ENCODE measurements at places on chromosomes 6 and 20.

- peak; percentile 63 for DNase-seq
Measured at GRCh38 chr6:116010790-116011401, 49.8 kb downstream of the FRK start.

DNA sequence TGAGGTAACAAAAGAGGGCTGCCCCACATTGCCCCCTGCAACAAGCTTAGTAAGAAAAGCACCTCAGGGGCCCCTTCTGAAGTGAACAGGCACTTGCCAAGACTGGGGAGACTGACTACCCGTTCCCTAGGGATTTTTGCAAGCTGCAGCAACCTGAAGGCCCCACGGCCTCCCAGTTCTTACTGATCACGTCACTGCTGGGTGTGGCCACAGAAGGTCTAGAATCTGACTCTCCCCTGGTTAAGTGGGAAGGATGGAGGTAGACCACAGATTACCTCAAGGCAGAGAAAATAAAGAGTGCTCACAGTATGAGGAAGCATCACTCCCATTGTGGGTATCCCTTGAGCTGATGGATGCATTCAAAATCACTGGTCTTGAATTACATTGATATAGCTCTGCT, 201.5 kb upstream of the KCNQ5 start:
- DNase-seq = no peak

- DNase-seq = no peak
Measured at GRCh38 chr6:56647172-56647762, 4.6 kb upstream of the DST start.

- no peak for DNase-seq
Measured at GRCh38 chr6:148565930-148566663, 180.7 kb upstream of the UST start.

DNA sequence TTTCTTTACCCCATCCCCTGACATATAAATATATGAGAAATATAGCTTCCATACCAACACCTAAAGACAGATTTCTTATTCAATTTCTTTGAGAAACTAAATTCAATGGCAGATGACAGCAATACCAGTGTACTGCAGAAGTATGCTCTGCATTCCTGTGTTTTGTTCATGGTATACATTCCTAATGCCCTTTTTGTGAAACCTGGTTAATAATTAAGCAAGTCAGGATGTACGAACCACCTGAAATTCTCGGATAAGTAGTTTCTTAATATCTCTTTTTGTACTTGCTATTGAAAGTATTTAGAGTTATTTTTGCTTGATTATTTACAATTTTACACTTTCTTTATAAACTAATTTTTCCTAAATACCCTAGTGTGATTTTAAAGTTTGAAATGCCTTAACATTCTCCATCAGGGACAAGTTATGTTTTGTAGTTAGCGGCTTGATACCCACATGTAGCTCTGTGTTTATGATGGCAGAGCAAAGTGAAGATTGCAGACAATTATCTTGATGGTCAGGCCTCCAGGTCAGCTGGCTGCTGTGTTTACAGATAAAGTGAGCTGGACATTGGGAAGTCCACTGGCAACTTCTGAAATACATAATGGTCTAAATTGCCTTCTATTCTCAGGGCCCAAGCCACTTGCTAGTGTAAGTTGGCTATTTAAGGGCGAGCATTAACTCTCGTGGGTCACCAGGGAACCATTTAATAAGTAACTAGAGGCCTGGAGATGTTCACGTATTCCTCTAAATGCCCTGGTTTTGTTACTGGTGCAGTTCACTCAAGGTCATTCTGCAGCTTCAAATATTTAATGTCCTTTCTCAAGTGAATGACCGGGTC, 58.2 kb downstream of the PLCB1 start:
- no peak for DNase-seq

DNA sequence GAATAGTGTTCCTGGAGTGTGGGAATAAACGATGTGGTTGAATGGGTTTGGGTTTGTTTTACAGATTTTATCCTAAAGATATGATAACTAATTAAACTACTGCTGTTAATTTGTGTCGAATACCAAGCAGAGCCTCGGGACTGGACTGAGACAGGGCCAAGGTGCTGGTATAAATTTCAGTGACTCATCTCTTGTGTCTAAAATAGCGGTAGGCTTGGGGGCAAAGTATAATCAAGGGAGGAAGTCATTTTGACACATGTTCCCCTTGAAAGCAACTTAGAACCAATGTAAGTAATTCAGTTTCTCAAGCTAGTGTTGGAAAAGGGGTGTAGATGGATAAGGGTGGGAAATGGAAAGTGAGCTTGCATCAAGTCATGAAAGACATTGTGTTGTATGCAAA, 108.4 kb downstream of the PLCB4 start:
- DNase-seq = no peak

DNA sequence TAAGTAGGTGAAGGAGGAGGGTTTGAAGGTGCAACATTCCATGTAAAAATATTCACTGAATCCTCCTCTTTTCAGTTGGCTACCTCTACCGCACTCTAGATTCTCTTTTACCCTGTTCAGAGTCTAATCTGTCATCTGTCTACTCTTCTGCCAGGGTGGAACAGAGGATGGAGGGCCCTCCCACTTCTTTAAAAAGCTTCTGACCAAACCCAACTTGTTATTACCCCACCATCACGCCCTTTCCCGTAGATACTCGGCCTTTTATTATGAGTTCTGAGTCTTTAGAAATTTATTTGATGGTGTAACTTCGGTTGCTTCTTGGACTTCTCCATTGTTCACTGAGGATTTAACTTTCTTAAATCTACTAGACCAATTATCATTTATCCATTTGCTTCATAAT, 11.7 kb downstream of the STX11 start:
- no peak for DNase-seq

DNA sequence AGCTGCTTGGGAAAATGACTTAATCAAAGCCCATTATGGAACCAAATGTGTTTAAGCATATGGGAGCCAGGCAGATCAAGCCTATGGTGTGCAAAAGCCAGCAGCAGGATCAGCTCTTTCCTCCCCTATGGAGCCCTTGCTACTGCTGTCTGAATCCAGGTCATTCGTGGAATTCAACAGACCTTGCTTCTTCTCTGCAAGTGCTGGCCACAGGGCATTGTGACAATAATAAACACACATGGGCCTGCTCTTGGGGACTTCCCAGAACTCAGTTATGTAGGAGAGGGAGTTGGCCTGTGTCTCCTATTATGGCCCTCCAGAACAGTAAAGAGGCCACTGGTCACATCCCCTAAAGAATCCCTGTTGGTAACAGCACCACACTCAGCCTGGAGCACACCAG, 18.6 kb downstream of the GFOD1 start:
- no peak for DNase-seq

GRCh38 chr6:44263354-44264100, 1.8 kb downstream of the NFKBIE start:
- DNase-seq = no peak

GRCh38 chr6:114304304-114304887, 38.4 kb downstream of the HS3ST5 start:
- DNase-seq = no peak

DNA sequence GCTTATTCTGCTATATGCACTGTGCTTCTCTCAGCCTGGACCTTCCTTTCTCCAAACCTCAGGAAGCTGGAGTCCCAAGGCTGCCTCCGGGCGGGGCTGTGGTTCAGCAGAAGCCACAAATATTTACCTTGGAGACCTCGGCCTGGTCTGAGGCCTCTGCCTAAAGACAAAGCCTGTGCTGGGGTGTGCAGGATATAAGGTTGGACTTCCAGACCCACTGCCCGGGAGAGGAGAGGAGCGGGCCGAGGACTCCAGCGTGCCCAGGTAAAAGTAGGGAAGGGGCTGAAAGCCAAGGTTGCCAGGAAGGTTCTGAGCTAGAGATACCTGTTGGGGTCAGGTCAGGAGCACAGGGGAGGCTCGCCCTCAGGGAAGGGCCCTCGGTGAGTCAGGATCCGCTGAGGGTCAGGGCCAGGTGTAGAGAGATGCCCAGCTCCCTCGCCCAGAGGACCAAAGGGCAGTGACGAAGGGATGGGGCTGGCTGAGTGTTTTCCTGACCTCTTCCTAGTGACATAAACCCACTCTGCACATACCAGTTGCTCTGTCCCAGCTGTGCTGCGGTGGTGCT, at the start of gene BPIFB1:
BPIFB1 (plus strand) TSS at position 224 of the 565 bp plus-strand sequence. CDS start 2,860 bp downstream, outside the sequence.
- DNase-seq = no peak

- DNase-seq = no peak
Measured at GRCh38 chr20:56711018-56711417, 81.9 kb downstream of the TFAP2C start.

DNA sequence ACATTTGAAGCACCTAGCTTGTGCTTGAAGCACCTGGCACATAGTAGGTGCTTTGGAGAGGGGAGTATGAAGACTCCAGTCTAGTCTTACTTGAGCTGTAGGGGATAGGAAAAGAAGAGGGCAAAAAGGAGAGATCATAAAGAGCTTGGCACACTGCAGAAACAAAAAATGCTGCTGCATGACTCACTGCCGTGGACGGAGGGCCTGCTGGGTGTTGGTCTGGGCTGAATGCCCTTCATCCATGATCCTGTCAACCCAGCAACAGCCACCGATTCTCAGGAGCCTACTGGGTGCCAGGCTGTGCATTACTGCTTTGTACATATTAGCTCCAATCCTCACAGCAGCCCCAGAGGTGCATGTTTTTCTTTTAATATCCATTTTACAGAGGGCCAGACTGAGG, 6.0 kb downstream of the PDYN start:
- no peak for DNase-seq

GRCh38 chr6:154751011-154751800, 18.0 kb downstream of the SCAF8 start:
- DNase-seq = peak; percentile 42

DNA sequence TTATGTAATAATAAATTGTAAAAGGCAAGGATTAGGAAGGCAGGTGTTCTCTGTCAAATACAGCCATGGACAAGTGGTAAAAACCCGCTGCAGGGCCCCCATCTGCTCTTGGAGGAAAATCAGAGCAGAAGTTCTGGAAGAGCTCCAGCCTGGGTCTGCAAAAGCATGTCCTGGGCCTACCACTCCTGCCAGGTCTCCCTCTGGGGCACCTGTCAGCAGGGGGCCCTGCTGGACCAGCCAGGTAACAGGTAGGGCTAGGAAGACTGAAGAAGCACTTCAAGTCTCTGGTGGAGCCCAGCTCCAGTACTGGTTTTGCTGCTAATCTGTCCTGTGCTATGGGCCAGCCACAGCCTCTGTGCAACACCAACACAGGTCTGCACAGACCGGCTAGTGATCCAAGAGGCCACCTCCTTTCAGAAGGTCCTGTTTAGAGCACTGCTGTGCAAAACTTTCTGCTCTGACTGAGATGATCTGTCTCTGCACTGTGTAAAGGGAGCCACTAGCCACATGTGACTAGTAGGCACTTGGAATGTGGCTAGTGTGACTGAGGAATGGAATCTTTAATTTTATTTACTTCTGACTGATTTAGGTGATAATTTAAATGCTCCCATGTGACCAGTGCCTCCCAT, 30.2 kb downstream of the RRBP1 start:
- no peak for DNase-seq

- DNase-seq = no peak
Measured at GRCh38 chr6:149448821-149449453, 35.9 kb downstream of the ZC3H12D start.

DNA sequence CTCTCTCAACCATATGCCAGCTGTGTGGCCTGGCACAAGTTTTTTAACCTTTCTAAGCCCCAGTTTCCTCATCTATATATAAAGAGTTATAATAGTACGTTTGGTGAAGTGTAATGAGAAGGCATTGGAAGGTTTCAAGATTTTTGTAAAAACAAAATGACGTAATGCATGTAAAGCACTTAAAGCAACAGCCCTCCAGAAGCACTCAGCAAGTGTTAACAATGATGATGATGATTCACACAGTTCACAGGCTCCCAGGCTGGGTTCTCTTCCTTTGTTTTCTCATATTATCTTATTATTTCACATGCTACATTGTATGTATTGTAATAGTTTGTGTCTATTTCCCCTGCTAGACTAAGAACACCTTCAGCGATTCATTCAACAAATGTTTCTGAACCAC, 6.2 kb downstream of the CEP250 start:
- no peak for DNase-seq

DNA sequence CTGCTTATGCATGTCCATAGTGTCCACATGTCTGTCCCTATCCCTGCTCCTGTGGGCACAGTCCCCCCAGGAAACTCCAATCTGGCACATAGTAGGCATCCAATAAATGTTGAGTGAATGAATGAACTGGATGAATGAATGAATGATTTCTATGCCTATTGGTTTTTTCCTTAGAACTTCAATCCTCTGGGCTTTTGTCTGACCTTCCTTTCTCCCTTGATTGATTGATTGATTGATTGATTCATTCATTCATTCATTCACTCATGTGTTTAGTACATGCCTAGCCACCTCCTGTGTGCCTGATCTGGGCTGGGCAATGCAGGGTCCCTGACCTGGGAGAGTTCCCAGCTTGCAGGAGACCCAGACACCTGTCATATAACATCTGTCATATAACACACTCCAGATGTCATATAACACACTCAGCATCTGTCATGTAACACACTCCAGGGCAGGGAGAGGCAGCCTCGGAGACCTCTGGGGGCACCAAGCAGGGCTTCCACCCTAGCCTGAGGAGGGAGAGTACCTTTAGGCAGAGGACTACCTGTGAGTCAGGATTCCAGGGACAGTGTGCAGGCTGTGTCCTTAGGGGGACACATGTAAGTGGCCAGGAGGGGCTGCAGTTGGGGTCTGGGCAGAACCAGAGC, 17.9 kb downstream of the VSTM2L start:
- DNase-seq = no peak

DNA sequence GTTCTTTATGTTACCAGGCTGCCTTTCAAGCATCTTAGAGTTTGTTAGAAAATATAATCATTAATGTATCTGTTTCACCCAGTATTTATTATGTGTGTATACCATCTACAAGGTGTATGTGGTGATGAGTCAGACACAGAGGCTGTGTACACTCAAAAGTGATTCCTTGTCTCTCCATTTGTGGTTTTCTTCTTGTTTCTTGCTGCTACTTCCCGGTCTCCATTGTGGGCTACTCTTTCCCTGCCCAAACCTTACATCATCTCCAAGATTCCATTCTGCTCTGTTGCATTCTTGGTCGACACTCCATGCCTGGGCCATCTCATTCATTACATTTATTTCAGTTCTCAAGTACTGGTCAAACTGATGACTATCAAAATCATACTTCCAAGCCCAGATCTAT, 182.2 kb upstream of the STXBP5 start:
- no peak for DNase-seq

DNA sequence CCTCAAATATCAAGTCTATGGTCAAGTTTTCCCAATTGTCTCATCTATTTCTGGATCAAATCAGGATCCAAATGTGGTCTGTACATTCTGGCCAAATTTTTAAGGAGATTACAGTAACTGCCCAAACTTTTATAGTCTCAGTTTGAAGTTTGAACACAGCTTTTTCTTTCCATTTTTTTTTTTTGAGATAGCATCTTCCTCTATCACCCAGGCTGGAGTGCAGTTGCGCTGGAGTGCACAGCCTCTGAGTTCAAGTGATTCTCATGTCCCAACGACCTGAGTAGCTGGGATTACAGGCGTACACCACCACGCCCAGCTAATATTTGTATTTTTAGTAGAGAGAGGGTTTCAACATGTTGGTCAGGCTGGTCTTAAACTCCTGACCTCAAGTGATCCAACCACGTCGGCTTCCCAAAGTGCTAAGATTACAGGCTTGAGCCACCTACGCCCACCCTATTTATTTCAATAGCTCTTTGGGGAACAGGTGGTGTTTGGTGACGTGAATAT, 84.9 kb upstream of the CARMIL1 start:
- no peak for DNase-seq

- no peak for DNase-seq
Measured at GRCh38 chr6:160995271-160995670, 3.7 kb downstream of the MAP3K4 start.

GRCh38 chr20:54555150-54555549, 79.8 kb downstream of the DOK5 start:
- DNase-seq = no peak

GRCh38 chr6:69379518-69379917, 417.3 kb downstream of the LMBRD1 start:
- DNase-seq = no peak

Data from activated CD4-positive, alpha-beta T cell treated with anti-CD3 and anti-CD28 coated beads for 48 hours (primary cell).